ENCODE measurements at places on chromosomes 7 and 10.

GRCh38 chr7:130838738-130839137, 104.7 kb upstream of the KLF14 start:
- DNase-seq, result no peak

- DNase-seq, result no peak
These were observed 93.0 kb downstream of the BTRC start for GRCh38 chr10:101446947-101447346.

DNA sequence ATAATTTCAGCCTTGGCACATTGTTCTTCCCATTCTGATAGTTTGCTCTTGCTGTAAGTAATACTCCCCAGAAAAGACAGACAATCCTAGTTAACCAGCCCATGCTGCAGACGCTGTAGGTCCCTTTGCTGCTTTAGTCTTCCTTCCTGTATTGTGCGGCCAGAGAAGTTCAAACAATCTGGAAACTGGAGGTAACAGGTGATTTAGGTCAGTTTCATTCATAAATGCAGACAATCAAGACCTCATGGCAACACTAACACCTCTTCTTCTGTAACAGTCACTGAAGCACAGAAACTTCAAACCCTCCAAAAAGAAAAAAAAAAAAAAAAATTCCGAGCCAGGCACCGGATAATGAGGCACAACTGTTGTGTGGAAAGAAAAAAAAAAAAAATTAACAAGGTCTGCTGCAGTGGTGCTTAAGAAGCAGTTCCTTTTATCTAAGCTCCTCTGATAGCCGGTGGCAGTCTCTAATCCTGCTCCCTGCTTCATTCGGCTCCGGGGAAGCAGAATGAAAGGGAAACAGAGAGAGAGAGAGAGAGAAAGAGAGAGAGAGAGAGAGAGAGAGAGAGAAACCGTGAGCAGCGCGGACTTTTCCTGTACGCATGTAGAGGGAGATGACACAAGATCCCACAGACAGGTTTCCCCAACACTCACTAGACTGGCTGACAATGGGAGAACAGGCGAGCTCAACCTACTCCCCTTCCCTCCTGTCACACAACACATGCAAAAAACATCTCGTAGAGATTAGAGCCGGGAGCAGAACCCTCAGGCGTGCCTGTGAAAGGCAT, at the start of gene SEMA3A:
Gene SEMA3A, minus strand, starts transcription at position 306 of the 788 bp plus-strand sequence. Its CDS starts 203 bp downstream, at position 103.
- DNase-seq, result no peak

- DNase-seq, result no peak
These were observed 126.8 kb downstream of the TPK1 start for GRCh38 chr7:144709066-144709465.

GRCh38 chr10:26044141-26044749, 110.2 kb downstream of the MYO3A start:
- DNase-seq, result no peak

GRCh38 chr10:58278274-58278961, 9.5 kb downstream of the CISD1 start:
- no peak for DNase-seq

- no peak for DNase-seq
These were observed 33.6 kb downstream of the GSAP start for GRCh38 chr7:77382532-77382931.

- DNase-seq, result no peak
These were observed 75.5 kb upstream of the PPP2R2D start for GRCh38 chr10:131825150-131825848.

DNA sequence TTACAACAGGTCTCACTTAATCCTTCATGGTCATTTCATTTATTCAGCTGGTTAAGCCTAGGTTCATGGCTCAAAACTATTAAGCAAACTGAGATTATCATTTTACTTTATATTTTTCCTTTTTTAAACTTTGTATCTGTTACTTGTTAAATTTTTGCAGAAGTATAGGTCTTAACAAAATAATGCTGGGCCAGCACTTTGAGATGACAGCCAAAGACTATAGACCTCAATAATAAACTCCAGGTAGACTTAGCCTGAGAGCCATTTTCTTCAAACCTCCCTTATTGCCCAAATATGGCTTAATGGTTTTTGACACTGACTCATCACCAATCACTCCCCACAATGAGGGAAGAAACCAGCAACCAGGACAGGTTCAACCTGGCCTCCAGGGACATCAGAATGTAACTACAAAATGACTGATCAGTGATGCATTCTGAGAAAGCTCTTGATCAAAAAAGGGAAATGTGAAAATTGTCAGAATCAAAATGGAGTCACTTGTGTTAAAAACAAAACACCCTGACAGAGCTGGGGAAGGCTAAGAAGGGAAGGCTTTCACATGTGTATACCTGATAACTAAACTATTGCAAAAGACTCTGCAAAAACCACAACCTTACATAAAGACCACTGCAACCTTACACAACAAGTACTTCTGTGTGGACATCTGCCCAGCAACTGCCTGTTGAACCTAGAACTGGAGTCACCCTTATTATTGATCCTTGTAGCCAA, 2.1 kb upstream of the CCDC126 start:
- peak; percentile 34 for DNase-seq

DNA sequence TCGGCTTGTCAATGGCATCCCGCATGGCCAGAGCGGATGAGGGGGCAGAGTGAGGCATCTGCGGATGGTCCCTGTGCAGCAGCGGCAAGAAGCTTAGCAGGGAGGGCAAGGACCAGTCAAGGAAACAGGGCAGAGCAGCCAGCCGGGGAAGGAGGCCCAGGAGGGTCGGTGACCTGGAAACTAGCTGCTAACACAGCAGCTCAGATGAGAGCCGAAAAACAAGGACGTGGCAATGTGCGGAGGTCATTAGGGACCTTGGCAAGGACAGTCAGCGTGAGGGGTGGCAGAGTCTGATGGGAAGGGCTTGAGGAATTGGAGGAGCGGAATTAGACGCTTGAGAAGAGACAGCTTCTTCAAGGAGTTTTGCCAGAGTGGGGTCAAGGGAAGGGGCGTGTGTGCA, 20.1 kb upstream of the SH2B2 start:
- DNase-seq, result no peak

DNA sequence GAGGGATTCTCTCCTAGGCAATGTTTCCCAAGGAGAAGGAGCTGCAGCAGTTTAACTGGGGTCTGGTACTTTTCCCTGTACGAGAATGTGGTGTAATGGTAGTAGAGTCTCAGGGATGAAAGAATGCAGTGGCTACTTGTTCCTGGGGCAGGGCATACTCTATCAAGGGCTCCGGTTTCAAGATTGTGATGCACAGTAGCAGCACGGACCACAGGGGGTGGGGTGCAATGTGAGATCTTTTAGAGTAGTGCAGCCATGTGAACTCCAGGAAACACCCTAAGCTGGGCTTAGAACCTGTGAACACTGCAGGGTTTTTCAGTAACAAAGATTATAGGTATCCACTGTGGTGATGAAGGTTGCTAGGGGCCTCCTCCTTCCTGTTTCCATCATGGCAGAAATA, 903.9 kb downstream of the NRG3 start:
- DNase-seq, result no peak

GRCh38 chr7:24819916-24820689, 62.8 kb upstream of the GSDME start:
- peak; percentile 62 for DNase-seq

GRCh38 chr7:67489881-67490280, 493.2 kb downstream of the TYW1 start:
- no peak for DNase-seq

- no peak for DNase-seq
These were observed 86.7 kb downstream of the MDFIC start for GRCh38 chr7:115008465-115009114.

GRCh38 chr7:29297194-29297890, 102.8 kb downstream of the CHN2 start:
- no peak for DNase-seq

DNA sequence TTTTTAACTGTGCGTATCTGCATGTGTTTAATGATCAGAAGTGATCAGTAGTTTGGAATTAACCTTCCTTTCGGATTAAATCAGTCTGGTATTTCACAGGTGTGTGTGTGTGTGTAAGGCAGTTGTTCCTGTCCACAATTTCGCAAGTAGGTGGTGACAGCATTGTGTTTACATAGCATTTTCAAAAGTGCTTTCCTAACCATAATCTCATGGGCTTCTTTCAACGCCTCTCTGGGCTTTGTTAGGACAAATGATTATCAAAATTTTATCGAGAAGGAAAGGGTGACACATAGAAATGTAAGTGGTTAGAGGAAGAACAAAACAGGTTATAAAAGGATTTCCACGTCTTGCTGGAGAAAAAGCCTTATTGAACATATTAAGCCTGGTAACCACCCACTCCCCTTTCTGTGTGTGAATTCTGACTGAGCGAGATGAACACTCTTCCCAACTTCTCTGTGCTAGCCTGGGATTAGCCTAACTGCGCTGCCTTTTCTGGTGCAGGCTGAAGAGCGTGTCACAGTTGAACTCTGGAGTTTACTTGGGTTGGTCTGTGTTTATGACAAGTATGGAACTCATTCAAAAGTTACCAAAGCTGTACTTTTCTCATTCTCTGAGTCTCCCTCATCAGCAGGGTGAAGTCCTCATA, 292.3 kb upstream of the PITRM1 start:
- no peak for DNase-seq

GRCh38 chr7:105799677-105800076, 76.7 kb downstream of the ATXN7L1 start:
- no peak for DNase-seq
